ENCODE measurements at places on chromosomes 5 and 9.

DNA sequence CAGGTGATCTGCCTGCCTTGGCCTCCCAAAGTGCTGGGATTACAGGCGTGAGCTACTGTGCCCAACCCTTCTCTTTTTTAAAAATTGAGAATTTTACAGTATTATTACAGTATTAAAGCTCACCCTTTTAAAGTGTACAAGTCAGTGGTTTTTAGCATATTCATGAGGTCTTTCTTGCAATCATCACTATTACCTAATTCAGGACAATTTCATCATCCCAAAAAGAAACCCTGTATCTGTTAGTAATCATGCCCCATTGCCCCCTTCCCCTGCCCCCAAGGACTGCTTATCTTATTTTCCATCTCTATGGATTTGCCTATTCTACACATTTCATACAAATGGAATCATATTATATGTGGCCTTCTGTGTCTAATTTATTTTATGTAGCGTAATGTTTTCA lies 22.6 kb upstream of the MEGF9 start:
- no peak for DNase-seq

- DNase-seq: no peak
These were observed 29.9 kb downstream of the IRX2 start for GRCh38 chr5:2721385-2722138.

GRCh38 chr5:149464796-149465489 lies 85.9 kb upstream of the IL17B start:
- no peak for DNase-seq

GRCh38 chr9:90726215-90726614 lies 75.4 kb upstream of the SYK start:
- no peak for DNase-seq

- DNase-seq: no peak
These were observed 106.5 kb downstream of the GLIS3 start for GRCh38 chr9:4193391-4193790.

DNA sequence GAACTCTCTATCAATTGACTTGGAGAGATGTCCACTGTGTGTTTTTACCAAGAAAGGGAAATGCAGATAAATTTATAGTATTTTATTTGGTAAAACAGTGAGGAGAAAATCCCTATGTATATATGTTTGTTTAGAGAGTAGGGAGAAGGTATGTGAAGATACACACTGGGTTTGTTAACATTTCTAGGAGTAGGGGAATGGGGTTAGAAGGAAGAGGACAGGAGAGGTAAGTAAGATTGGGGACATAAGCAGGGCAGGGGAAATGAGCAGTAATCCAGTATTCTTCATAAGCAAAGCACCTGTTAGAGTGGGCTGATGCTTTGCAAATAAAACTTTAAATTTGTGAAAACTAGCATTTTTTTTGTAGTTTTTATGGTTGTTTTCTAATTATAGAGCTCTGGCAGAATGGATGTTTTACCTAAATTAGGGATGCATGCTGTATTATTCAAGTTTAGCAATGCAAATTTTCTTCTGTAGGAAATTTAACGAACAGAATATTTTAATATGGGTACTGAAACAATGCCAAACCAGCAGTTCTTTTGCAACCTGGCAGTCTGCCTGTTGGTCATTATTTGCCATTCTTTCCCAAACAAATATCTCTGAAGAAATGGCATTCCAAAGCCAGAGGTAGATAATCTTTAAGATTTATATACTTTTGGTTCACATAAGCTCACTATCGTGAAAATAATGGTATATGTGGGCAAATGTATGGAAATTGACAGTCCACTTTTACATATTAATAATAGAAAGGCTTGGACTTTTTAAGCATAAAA lies 19.4 kb upstream of the DCP2 start:
- no peak for DNase-seq

DNA sequence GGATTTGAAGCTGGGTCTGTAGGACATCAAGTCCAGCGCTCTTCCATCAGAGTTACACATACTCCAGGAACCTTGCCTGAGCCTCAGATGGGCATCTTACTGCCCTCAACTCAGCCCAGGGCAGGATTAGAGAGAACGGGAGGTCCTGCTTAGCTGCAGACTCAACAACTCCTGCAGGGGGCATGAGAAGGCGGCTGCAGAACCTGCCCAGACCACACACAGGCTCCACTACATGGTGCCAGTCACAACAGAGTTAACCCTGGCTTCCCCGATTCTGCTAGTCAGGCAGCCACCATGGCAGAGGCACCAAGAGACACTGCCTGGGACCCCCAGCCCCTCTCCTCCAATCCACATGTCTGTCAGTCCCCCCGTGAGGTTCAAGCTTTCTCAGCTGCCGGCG lies 23.9 kb upstream of the CPLX2 start:
- DNase-seq: no peak
